ENCODE measurements at places on chromosomes 1 and 21.
A peak's percentile ranks its signal among the peaks of the same experiment; 100 is the strongest.

GRCh38 chr1:65971547-65971946 lies 178.9 kb downstream of the PDE4B start:
- DNase-seq, result no peak

- DNase-seq, result no peak
Observed at GRCh38 chr21:45859041-45859761, 122.4 kb upstream of the COL6A1 start.

GRCh38 chr1:109620401-109620791 lies 759 bp downstream of the AMPD2 start:
- no peak for DNase-seq

- no peak for DNase-seq
Observed at GRCh38 chr1:231938711-231939110, 312.1 kb downstream of the DISC1 start.

GRCh38 chr1:37605806-37606474 lies 10.2 kb upstream of the GNL2 start:
- DNase-seq, result no peak

- no peak for DNase-seq
Observed at GRCh38 chr1:165408518-165408917, 36.4 kb downstream of the RXRG start.

- peak; percentile 56 for DNase-seq
Observed at GRCh38 chr1:52867087-52867863, 24.7 kb downstream of the ZYG11A start.

Measured in GM06990 (cell line).